ENCODE measurements at places on chromosomes 5 and 9.

GRCh38 chr5:126987271-126987899, 43.0 kb downstream of the MARCHF3 start:
- DNase-seq: no peak

DNA sequence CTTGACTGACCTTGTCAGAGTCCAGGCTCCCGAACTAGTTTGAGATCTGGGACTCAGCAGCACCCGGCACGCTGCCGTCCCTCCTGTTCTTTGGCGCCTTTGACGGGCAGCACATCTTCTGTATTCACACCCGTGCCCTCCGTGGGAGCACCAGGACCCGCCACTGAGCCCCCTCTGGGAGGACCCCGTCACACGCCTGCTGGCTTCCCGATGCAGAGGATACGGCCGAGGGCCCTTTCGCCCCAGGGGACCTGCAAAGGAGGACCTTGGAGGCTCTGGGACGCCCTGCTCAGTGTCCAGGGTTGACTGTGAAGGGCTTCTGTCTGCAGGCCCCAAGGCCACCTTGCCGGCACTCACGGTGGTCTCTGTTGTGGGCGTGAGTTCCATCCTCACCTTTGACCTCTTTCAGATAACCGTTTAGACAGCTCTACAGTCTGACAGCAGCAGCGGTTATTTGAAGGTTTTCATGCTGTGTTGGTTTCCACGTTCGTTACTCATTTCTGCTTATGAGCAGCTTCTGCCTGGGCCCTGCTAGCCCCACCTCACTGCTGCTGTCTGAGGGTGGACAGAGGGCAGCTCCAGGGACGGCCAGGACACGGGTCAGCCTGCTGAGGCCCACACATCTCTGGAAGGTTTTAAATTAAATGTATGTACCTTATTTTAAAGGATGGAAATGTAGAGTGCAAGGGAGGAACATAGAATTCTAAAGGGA, 12.6 kb upstream of the EXOC3 start:
- DNase-seq: no peak

DNA sequence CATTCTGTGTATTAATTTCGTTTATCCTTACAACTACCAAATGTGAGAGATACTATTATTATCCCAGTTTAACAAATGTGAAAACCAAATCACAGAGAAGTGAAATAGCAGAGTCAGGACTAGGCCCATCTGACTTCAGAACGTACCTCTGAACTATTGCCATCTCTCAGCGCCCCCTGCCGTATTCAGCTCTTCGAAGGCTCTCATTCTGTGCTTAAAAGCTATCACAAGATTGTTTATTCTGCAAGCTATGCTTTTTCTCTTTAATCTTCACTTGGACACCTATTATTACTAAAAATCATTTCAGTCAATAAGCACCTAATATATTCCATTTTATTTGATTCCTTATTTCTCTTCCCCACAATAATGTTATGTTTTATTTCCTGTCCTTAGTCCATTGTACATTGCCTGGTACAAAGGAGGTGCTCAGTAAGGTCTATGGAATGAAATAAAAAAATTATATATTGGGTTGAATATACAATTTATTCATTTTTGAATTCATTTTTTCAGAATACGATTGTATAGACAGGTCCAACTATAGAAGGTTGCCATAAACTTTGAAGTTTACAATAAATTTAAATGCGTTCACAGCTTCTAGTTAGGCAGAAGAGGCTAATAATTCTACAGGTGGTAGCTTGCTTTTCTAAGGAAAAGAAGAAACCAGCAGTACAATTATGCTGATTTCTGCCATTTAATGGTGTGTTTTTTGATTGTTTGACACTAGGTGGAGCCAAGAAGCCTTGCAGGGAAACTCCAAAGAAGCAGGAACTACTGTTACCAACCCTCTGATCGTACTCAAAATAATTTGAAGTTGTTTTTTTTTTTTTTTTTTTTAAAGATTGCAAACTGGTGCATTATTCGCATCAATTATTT, 202.2 kb upstream of the DMRTA1 start:
- DNase-seq: peak; percentile 12

GRCh38 chr5:160466889-160467554, 45.4 kb downstream of the PTTG1 start:
- no peak for DNase-seq

DNA sequence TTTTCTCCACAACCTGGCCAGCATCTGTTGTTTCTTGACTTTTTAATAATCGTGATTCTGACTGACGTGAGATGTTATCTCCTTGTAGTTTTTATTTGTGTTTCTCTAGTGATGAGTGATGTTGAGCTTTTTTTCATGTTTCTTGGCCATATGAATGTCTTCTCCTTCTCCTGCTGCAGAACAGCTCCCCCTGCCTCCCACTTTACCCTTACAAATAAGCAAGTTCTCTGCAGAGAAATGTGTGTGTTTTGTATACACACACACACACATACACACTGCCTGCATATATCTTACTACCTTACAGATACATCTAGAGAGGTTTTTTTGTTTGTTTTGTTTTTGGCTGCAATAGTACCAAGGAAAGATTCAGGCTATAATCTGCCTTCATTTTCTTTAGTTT, 88.7 kb upstream of the PHF24 start:
- DNase-seq: no peak

DNA sequence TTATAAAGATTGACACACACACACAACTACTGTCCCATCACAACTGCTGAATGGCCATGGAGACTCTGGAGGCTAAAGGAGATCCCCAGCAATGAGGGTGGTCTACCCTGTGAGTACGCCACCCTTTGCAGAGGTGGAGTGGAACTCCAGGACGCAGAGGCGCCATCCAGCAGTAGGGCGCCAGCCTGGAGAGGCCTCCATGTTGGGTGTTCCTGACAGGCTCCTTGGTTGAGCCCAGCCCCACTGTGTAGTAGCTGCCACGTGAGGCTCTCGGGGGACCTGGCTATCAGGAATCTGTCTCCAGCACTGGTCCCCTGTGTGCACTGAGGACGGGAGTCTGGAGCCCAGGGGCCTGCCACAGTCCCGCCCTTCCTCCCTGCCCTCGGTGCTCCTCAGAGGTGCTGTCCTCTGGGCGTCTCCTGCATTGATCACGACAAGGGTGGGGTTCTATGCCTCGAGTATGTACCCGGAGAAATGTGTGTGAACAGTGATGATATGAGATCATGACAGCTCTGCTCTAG, 72.3 kb downstream of the DAP start:
- DNase-seq: no peak

DNA sequence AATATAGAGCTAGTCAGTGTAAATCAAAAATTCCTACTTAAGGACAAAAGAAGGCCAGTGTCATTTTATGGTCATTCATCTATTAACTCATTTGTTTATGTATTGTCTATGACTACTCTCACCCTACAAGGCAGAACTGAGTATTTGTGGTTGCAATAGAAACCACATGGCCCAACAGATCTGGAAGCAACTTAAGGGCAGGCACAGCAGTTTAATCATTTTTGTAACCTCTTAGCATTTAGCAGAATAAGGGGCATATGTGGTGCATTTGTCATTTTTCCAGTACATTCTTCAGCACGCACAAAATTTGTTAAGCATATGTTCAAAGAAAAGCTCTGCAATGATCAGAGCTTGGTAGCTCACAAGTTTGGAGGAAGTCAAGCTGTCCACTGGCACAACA, 1.1 kb downstream of the FKBP15 start:
- no peak for DNase-seq

DNA sequence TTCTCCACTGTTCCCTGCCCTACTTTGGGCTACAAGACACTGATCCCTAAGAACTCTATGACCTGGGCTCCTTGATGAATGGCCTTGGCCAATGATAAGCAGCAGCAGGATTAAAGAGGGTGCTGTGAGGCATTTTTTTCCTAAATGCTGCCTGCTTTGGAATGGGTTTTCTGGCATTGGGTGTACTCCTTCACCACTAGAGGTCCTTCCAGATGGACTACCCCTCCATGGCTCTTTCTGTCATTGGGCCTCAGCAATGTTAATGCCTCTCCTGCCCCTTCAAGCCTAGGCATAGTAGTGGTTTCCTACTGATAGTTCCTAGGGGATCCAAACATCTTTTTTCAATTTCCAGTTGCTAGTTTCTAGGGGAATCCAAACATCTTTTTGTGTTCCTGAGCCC, 319.3 kb upstream of the RPS23 start:
- no peak for DNase-seq

DNA sequence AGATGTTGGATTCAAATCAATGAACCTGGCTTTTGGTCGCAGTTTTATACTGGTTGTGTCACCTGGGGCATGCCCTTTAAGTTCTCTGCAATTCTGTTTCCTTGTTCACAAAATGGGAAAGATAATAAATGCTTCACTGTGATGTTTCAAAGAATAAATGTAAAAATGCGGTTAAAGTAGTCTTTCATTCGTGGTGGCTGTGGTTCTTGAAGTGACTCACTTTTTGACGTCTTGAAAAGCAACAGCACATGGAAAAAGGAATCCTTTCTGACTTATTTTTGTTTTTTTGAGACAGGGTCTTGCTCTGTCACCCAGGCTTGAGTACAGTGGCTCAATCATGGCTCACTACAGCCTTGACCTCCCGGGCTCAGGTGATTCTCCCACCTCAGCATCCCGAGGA, 88.4 kb upstream of the SLIT3 start:
- no peak for DNase-seq

GRCh38 chr5:168464641-168465040, 21.6 kb upstream of the RARS1 start:
- no peak for DNase-seq

DNA sequence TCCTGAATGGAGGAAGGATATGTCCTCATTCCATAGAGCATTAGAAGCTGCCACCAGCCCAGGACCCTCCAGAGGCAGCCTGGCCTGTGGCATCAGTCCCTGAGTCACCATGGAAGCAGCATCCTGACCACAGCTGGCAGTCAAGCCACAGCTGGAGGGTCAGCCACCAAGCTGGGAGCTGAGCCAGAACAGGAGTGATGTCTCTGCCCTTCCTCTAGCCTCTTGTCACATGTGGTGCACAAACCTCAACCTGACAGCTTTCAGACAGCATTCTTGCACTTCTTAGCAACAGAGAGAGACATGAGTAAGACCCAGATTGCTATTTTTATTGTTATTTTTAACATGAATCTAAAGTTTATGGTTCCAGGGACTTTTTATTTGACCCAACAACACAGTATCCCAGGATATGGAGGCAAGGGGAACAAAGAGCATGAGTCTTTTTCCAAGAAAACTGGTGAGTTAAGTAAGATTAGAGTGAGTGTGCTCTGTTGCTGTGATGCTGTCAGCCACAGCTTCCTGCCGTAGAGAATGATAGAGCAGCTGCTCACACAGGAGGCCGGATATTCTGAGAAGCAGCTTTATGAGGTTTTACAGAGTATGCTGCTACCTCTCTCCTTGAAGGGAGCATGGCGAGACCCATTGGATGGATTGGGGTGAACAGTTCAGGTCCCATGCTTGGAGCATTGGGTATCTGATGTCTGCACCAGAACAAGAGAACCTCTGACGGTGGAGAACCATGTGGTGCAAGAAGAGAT, 13.0 kb upstream of the CYFIP2 start:
- peak; percentile 20 for DNase-seq

DNA sequence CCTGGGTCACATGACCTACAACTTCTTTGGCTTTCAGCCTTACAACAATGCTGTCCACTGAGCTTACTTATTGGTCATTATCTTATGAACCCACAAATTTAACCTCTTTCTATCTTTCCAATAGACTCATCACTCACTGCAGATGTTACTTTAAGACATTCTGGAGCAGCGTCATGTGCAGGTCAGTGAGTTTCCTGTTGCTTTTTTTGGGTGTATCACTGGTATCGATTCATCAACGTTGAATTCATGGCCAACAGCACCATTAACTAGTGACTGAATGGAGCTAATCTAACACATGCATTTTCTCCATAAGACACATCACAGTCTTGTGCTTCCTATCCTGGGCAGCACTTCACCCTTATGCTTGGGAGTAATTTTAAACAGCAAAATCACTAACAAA, 672.6 kb upstream of the CDH18 start:
- DNase-seq: no peak

DNA sequence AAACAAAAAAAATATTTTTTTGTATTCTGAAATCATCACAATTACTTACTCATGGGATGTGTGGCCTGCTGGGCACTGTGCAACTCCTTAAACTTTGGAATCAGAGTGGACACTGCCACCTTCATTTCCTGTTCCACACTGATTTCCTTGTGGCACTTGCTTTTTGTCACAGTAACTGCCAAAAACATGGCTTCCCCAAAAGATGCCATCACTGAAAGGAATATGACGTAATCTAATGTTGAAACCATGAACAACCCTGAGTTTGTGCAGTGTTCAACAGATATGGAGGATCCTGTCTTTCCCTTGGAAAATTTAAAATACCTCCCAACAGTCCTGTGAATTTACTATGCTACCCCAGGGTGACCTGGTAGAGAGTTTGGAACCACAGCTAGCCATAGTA, 12.6 kb upstream of the IL12B start:
- no peak for DNase-seq

DNA sequence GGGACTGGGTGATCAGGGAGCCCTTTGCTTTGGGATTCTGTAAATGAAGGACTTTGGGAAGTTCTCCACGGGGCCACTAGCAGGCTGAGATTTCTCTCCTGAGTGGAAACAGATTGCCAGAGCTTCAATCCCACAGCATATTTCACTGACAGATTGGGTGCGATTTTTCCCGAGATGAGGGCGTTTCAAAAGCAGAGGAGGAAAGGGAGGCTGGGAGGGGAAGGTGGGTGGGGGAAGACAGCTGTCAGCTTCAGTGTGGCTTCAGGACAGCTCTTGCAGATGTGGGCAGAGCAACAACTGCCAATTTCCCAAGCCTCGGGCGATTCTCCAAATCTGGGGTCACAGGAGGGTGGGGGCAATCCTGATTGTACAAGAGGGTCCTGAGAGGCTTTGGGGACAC, 258.5 kb upstream of the ADRA1B start:
- DNase-seq: no peak

- no peak for DNase-seq
These were observed 267.2 kb upstream of the ACO1 start for GRCh38 chr9:32117291-32117690.

DNA sequence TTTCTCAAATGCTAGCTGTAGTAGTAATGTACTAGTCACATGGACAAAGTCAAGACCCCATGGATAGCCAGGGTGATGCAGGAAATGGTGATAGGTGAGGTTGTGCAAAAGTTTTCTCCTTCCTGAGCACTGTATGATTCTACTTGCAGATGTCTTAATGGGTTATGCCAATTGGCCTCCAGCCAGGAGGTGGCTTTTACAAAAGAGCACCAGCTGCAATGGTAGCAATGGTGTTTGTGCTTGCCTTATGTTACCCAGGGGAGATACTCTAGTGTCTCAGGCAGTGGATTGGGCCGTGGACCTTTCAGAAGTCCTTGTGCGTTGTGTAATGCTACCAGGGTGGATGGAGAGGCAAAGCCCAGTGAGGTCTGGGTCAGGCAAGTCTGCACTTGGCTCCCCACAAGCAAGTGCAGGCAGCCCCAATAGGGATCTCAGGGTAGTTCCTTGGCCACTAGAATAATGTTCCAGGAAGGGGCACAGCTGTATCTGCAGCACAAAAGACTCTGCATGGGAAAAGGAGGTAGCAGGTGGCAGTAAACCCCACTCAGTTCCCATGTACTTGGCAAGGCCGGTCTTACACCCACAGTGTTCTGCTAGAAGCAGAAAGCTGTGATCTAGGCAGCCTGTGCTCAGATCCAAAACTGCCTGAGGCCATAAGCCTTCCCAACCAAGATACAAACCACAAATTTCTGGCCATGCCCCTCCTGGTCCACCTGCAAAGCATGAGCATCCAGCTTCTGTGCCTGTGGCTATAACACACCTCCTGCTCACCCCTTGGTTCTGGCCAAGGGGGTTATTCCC, 46.4 kb upstream of the EDIL3 start:
- DNase-seq: no peak

GRCh38 chr9:95130484-95130883, 187.0 kb downstream of the FANCC start:
- DNase-seq: no peak

All from large intestine (tissue), 12 donors.